ENCODE measurements at places on chromosomes 11 and 22.

- no peak for DNase-seq
Measured at GRCh38 chr22:25016311-25016710, 63.8 kb downstream of the KIAA1671 start.

DNA sequence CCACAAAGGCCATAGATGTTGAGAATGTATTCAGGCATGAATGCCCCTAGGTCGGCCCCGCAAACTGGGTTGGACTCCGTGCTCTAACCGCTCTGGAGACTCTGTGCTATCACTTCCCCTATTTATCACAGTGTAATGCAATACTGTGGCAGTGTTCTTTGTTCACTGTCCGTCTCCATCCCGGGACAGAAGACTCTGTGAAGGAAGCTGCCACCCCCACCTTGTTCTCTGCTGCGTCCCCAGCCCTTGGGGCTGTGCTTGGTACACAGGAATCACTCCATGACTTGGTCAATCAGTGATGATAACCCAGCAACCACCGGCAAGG lies 57.6 kb downstream of the TSPAN18 start:
- DNase-seq: peak; percentile 7

DNA sequence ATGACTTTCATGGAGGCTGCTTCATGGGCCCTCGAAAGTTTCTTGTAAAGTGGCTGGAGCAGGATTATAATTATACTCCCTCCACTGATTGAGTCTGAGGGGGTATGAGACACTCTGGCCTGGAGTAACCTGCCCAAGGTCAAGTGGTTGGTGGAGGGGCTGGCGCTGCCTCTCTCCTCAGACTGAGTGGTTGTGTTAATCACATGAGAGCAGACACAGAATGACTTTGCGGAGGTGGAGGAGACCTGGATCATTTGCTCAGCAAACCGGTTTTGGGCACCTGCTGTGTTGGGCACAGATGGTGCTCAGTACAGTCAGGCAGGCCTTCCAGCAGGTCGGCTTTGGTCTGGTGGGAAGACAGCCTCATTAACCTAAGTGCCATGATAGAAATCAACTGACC lies 11.8 kb downstream of the BCR start:
- no peak for DNase-seq

GRCh38 chr11:114167771-114168448 lies 108.4 kb downstream of the ZBTB16 start:
- DNase-seq: no peak

- DNase-seq: no peak
Measured at GRCh38 chr11:97786961-97787360, 1233.8 kb upstream of the CNTN5 start.

Measured in Kasumi-1 (cell line).